Mesothelial cell of epicardium (in vitro differentiated cells): ENCODE measurements at places on chromosomes 16 and 17.

DNA sequence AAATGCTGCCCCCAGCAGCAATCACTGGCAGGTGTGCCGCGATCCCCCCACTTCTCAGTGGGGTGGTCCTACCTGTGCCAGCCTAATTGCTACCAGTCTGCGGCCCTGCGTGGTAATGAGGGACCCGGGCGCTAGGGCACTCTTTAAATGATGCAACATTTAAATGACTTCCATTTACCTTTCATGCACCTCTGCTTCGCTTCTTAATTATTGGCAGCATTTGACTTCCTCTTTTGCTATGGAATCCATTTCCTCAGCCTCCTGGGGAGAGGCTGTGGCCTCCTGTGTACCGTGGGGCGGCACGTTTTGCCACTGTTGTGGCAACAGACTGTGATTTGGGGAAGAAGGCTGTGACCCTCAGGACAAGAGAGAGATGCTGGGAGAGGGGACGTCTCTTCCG, 86.1 kb downstream of the RPA1 start:
- no peak for DNase-seq

GRCh38 chr17:50904518-50905459, 38.6 kb upstream of the TOB1 start:
- DNase-seq, result no peak

- DNase-seq, result no peak
These were observed 22.8 kb upstream of the NFAT5 start for GRCh38 chr16:69542974-69543373.

DNA sequence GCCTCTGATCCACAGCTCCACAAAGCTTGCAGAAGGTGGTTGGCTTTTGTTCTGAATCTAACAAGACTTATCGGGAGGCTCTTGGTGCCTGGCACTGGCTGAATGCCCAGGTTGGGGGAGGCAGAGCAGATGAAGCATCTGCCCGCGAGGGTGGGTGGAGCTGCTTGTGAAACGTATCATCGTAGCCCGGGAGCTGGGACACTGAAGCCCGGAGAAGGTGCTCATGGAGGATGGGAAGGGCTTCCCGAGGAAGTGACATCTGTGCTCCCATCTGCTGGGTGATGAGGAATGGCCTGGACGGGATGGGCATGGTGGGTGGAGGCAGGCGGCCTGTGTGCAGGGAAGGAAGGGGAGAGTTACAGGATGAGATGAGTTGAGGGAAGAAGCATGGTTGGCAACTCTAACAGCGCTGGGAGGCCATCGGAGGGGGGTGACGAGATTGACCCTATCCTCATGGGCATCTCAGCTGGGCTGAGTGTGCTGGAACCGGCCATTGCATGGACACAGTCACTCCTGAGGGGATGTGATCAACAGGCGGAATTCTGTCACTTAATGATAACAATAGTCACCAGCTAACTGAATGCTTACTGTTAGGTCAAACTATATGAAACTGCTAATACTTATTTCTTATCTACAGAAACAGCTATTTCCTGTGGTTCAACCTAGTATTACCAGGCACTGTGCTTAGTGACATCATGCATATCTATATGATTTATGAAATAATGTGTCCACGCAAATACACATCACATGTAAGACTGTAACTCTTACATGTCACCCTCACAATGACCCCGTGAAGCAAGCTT, 102.7 kb downstream of the ABCC6 start:
- no peak for DNase-seq

DNA sequence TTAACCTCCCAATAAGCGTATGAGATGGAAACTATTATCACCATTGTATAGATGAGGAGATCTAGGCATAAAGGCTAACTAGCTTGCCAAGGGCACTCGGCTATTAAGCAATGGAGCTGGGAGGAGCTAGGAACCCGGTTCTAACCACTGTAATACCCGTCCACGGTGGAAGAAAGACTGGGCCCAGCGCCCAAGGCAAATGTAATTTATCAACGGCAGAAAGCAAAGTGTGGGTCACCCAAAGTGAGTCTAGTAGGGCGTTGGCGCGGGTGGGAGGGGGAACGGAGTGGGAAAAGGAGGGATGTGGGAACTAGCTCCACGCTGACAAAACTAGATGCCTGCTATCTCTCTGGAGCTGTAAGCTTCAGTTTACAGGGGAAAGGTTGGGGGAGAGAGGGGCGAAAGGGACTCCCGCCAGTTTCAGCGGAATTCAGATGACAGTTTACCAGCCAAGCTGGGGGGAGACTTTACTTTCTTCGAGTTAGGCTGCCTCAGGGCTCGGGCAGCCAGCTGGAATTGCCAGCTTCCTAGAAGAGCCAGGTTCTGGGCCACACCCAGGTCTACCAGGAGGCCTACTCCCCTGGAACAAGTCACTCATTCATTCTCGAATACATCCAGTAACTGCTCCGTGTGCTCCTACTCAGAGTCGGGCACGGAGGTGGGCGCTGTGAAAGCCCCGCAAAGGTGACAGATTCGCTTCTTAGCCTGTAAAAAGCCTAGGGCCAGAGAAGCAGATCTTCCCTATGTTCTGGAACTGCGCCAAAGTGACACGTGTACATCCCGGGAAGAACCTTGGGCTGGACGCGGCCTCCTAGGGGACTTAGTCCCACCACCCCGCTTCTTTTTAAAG, 837 bp downstream of the LRRC59 start:
- no peak for DNase-seq

DNA sequence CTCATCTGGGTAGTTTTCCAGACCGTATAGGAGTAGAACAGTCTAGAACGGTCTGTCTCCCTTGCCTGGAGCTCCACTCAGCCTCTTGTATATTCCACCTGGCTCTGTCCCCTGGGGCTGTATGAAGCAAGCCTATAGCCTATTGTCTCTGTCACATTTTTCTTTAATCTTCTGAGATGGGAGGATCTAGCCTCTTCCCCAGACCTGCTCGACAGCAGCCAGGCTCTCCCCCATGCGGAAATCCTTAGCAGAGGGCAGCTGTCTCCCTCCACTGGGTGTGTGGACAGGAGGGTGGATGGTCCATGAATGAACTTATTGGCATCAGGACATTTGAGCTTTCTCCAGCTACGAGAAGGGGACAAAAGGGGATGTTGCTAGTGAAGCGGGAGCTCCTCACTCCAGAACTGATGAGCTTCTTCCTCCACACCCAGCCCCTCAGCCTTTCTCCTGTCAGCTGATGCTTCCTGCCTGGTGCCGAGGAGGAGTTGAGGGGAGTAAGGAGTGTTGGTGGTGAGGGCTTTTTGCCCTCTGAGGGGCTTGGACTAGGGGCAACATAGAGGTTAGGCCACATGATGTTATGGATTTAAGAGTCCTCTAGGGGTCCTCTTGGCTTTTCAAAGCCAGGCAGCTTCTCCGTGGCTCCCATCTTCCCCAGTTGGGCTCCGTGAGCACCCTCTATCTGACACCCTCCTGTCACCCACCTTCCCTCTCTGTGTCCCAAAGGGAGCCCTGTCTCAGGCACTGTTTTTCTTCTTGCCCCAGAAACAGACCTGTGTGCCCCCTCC, 28.0 kb downstream of the ARHGAP23 start:
- no peak for DNase-seq
